Astrocyte of the cerebellum (primary cell): ENCODE measurements at places on chromosomes 12 and 14.
A peak's percentile ranks its signal among the peaks of the same experiment; 100 is the strongest.

DNA sequence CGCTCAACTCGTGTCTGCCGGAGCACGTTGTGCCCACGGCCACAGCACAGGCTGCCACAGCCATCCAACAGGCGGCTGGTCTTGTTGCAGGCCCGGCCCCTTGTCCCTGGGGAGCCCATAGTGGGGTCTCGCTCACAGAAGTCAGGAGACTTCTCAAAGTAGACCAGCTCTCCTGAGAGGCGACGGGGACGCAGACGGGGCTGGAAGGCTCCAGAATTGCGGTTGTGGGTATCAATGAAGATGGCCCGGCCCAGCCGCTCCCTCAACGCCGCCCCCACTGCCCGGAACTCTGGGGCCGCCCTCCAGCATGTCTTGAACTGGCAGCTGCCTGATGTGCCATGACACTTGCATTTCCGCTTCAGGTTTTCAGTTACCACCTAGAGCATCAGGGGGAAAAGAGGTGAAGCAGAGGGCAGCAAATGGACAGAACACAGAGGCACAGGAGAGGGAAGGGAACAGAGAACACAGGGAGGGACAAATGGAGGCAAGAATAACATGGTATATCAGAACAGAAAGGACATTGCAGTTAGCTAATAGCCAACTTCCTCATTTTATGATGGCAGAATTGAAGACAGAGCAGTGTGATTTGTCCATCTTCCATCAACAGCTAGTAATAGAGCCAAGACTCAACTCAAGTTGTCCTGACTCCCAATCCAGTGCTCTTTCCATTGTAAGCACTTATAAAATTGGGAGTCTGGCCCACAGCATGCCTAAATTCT is 5.2 kb downstream of the WNT10B start:
- no peak for DNase-seq

GRCh38 chr14:87205811-87206210 is 787.2 kb downstream of the GALC start:
- no peak for DNase-seq

DNA sequence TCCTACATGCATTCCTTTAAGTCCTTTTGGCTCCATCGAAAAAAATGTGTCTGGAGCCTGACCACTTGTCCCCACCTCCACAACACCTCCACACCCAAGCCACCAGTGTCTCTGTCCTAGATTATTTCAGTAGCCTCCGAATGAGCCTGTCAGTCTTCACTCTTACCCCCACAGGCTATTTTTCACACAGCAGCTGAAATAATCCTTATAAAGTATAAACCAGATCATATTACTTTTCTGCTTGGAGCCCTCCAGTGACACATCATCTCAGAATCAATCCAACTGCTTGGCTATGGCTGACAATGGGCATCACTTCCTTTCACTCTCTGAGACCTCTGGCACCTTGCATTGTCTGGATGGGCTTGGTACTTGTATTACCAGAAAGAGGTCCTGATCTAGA is 44.9 kb downstream of the BBS10 start:
- DNase-seq, result no peak

- DNase-seq, result no peak
Observed at GRCh38 chr12:66297923-66298322, 4.4 kb upstream of the HELB start.

DNA sequence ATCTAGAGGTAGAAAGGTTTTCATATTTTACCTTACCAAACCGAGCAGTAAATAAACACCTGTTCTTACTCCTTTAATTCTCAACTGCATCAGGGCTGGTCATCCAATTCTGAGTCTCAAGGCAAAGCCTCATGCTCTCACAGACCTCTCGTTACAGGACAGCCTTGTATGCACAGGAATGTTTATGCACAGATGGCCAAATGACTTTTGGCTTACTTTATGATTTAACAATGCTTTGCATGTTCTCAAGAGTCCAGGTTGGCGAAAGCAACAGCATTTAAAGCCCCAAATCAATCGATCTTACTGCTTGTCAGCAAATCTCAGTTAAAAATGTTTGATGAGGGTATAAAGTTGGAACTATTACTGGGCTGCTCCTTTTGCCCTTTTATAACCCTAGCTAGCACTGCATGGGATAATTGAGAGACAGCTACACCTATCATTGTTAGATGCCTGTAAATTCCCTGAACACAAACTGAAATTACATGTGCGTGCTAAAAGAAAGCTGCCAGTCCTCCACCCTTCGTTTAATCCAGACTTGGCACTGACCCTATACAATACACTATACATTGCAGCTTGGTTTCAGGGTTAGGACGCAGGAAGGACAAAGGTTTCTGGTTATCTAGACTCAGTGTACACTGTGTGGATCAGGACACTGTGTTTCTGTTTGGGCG is 63.6 kb downstream of the TMCC3 start:
- DNase-seq, result peak; percentile 24

DNA sequence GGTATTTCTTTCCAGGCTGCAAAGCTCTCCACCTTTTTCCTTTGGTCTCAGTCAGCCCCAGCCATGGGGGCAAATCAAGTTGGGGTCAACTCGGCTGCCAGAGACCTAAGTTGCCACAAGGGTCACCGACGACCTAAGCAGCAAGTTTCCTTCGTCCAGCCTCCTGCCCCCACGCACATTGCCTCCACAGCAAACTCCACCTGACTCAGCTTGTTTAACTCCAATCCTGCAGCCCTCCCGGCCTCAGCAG is 767 bp upstream of the KCNMB4 start:
- no peak for DNase-seq

DNA sequence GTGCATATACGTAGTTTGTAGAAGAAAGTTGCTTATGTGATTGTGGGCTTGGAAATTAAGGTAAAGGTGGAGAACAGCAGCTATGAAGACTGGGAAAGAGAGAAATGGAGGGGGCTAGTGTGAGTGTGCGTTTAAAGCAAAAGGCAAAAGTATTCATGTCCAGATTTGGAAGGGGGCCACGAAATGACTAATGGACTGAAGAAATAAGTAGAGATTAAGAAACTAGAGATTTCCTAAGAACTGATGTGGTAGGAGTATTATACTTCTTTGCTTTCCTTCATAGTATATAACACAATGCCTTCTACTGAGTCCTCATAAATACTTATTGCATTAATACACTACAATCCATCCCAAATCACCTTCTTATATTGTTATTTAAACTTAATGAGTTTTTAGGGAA is 298.6 kb upstream of the NOVA1 start:
- DNase-seq, result peak; percentile 49

- DNase-seq, result no peak
Observed at GRCh38 chr14:61406198-61406597, 84.8 kb downstream of the PRKCH start.
